ENCODE measurements at places on chromosomes 3 and 15.

DNA sequence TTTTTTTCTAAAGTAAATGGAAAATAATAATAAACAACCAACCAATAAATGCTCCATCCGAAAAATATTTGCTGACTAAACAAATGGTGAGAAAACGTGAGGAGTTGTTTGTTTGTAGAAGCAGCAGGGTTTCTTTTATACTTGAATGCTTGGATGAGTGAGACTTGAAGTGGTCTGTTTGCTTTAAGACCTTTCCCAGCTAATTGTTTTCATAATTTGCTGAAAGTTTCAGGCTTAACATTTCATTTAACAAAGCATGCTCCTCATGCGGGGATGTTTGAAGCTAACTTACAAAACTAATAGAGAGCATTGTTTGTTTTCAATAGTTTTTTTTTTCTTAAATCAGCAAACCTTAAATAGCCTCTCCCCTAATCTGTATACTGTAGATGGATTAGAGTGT, 484.6 kb downstream of the ROBO2 start:
- DNase-seq = no peak

DNA sequence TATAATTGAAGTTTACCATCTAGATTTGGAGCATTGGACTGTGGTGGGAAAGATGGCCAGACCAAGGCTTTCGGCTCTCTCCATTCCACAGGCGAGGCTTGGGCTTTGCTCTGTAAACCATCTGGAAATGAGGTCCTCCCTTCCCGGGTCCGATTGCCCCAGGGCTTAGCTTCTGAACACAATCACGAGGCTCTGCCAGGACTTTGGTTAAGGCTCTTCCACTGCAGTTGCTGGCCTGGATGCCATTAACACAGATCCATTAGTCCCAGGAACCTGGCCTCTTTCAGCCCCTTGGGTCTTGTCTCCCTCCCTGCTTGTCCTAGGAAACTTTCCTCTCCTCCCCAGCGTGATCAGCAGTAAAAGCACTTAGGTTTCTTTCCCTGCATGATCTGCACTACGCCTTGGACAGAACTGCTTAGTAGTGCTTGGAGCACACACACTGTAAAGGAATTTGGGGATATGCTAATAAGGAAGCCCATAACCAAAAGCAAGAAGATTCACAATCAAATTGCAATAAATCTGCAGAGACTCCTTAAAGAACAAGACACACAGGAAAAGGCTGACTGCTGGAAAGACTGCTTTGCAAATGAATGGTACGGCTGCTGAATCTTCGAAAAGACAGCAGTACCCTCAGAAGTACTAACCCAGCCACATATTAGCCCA, 154.3 kb downstream of the ECT2 start:
- no peak for DNase-seq

GRCh38 chr3:156456771-156457224, 98.1 kb downstream of the SSR3 start:
- DNase-seq = no peak

- no peak for DNase-seq
These were observed 435.2 kb upstream of the SUCLG2 start for GRCh38 chr3:68089572-68090011.

DNA sequence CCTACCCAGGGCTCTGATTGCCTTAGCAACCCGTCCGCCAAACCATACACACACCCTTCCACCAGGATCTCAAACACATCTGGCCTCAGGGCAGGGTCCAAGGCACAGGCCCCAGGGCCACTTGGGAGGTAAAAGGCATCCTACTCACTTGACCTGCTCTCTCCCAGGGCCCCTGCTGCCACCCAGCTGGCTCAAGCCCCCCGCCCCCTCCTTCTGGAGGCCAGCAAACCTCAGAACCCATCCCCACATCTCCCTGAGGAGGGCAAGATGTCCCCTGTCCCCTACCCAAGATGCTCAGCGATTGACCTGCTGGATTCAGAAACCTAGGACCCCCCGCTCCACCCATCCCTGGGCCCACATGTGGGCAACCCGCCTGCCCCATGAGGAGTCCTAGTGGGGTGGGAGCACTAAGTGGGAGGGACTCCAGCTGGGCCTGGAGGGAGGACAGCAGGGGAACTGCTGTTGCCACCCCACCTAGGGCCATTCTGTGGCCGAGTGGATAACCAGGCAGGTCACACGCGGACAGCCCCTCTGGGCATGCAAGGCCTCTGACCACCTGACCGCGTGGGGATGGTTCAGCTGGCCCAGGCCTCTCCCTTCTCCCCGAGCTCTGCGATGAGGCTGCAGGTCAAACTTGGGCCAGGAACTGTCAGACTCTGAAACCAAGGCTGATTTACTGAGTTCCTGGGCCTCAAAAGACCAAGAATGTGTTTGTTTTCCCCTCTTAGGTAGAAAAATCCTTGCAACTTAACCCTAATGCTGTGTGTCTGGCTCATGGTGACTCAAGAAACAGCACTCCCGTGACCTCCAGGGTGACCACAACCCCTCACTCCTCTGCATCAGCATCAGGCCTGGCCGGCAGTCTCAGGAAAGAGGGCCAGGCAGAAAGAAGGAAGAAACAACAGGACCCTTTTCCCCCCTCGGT, 4.2 kb downstream of the MFGE8 start:
- DNase-seq = no peak

- no peak for DNase-seq
These were observed 139.0 kb upstream of the CGNL1 start for GRCh38 chr15:57237301-57237642.

DNA sequence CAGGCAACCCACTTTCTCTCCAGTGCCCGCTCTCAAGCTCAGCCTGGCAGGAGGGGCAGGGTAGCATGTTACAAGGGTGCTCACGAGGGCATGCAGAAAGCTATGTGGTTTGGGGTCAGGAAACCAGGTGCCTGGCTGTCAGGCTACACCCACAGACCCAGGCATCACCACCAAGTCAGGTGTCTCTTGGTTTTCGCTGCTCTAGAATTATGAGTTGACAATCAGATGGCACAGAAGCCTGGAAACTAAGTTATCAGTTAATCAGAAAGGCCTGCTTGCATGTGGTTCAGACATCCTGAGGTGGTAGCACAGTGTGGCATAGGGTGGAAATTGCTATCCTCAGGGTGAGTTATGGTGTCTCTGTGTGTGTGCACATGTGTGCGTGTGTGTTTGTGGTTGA, 16.2 kb upstream of the CCR9 start:
- peak; percentile 30 for DNase-seq

- DNase-seq = no peak
These were observed 6.2 kb downstream of the SLC41A3 start for GRCh38 chr3:126077754-126078153.

DNA sequence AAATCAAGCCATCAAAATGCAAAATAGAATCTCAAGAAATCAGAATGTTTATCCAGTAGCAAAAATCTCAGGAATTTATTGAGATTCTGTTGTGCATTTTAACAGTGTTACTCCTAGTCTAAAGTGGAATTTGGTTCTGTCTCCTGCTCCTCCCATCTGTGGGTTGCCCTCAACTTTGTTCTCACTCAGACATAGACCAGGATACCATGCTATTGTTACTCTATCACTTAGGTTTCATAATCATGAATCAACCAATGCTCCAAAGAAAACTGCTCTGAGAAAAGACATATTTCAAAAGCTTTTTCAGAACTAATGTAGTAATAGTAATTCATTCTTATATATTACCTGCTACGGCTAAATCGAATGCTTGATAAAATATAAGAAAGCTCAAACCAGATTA, 274.7 kb downstream of the RBMS3 start:
- no peak for DNase-seq

DNA sequence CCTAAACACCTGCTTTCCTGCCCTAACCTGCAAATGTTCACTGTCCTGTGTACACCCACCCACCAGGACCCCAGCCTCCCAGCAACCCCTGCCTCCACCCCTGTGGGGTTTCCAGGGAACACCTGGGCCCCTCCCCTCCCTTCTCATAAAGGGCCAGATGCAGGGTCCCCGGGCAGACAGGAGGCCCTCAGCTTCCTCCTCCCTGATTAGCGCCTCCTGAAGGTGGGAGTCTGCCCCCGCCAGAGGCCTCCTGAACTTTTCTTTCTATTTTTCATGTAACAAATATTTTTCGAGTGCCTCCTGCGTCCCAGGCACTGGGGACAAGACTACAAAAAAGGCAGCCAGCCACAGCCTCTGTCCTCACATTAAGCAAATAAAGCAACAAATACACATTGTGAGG, 135.4 kb upstream of the LINGO1 start:
- DNase-seq = no peak

DNA sequence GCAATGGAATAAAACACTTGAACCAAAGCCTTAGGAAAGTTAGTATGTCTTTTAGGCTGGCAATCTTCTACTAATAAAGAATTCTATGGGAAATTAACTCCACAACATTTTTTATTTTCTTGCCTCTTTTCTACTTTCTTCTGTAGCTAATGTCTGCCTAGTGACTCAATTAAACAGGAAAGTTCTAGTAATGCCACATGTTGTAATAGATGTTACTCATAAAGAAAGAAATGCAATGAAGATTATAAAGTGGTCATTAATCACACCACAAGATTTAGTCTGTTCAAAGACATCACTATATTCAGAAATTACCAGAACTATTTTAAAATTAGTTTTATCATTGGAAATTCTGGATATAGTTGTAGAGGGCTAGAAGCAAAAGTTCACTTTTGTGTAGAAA, 329.7 kb downstream of the SI start:
- no peak for DNase-seq

DNA sequence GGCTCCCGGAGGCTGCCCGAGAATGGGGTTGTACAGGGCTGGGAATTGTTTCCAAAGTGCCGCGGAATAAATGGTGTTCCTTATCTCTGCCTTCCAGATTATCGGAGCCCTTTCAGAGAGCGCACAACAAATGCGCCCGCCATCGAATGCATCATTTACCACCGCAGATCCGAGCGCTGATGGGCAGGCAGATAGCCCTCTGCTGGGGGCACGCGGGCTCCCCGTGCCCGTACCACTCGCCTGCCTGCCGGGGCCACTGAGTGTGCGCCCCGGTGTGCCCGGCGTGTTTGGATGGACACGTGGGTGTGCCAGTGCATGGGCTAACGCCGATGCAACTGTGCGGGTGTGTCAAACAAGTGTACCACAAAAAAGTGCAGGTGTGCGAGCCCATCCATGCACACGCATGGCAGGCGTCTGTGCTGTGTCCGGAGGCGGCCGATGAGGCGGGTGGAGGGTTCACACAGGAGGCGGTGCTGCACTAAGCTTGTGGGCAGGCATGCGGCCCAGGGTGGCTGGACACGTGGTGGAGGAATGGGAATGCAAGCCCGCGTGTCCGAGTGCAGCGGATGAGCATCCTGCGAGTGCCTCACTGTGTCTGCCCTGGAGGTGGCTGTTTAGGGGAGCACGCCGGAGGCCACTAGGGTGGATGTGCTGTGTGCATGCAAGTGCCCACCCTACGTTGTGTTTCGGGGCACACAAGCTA, 3.8 kb upstream of the GATA2 start:
- no peak for DNase-seq

DNA sequence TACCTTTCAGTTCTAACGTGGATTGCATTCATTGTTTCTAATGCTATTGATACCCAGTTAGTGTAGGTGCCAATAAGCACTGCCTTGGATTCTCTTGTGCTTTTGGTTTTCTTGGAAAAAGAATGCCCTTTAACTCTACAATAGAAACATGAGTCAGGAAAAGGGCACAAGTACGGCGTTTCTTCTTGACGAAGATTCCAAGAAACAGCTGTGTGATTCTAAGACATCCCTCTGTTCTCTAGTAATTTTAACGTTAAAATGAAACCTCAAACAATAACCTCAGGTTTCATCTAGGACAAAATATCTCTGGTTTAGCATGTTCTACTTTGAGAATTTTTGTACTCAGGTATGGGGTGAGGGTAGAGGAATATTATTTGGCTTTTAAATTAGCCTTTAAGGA, 540.5 kb upstream of the ATP11B start:
- DNase-seq = no peak

DNA sequence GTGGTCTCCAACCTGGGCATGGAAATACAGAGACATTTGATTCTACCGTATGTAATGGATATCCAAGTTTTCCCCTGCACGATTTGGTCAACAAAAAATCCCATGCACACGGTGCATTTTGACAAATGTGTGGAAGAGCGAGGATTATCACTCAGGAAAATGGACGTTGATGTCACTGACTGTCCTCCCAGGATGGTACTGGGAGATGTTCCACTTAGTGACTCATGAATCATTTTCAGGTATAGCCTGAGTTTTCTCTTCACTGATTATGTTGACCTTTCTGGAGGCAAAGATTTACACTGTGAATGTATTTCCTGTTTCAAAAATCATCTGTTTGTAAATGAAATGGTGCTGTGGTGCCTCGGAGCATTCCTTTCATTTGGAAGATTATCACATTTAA, 596.7 kb upstream of the ADAMTS9 start:
- DNase-seq = no peak

- DNase-seq = no peak
These were observed 185.2 kb downstream of the ANXA2 start for GRCh38 chr15:60212536-60212935.

DNA sequence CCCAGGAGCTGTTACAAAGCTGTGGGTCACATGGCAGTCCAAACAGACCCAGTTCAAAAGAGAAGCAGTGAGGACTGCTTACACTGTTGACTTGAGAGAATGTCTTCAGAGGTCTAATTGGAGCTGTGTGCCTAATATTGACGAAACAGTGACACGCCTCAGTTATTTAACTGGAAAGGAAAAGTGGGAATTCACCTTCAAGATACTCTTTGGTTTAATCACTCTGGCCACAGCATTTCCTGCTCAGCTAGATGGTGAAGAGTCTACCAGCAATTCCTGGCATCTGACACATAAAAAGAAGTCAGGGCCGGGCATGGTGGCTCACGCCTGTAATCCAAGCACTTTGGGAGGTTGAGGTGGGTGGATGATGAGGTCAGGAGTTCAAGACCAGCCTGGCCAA, 326.4 kb downstream of the SV2B start:
- DNase-seq = no peak

DNA sequence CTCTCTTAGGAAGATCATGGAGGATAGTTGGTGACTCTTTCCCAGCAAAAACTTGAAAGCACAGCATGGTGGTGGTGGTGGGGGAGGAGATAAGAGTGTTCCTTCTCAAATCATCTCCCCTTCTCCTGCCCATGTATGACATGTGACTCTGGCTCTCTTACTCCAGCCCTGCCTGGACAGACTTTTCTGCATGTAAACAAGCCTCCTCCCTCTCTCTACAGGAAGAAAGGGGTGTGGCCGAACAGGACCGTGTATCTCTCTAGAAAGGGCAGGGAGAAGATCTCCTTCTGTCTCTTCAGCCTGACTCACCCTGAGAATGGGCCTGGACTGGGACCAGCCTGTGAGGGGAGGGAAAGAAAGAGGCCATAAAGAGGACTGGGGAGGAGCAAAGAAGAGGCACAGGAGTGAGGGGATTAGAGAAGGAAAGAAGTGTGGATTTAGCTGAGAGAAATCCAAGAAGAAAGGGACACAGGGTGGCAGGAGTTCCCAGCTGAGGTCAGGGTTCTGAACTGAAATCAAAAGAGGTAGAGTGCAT, 1.5 kb downstream of the CELF6 start:
- no peak for DNase-seq

Data from stimulated activated CD8-positive, alpha-beta memory T cell treated with anti-CD3 and anti-CD28 coated beads, Interleukin-4, amount 100 ng/mL, for 4 hours (primary cell).